ENCODE measurements at places on chromosomes 6 and 20.

DNA sequence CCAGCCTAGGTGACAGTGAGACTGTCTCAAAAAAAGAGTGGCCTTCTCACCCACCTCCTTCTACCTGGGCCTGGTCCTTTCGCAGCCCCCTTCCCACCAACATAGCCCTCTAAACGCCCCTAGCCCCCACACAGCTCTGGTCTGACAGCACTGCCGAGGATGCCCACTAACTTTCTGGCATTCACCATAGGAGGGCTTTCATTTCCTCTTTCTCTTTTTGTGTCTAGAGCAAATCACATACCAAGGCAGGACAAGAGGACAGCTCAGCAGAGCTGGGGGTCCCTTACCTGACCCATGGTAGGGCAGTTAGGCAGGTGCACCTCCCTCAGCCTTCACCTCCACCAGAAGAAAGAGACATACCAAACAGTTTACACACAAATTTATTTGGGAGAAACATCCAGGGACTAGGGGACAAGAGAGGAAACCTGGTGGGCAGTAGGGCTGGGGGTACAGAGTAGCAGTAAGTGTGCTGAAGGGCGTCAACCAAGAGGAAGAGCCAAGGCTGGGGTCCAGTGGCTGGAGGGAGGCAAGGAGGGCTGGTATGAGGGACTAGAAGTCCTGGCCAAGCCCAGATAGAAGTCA lies 4.5 kb downstream of the LY6G5C start:
- DNase-seq = no peak
- H3K4me1 ChIP-seq = peaks cover 9% of the 10 kb centered on the region
- no peak overlapping the region for H3K4me3 ChIP-seq
- H3K27ac ChIP-seq = no peak overlapping the region
- H3K27me3 ChIP-seq = peaks cover 11% of the 10 kb centered on the region

- no peak overlapping the region for H3K4me3 ChIP-seq
- H3K36me3 ChIP-seq = peaks cover 2% of the 10 kb centered on the region
- peaks cover 3% of the 10 kb centered on the region for H3K27me3 ChIP-seq
- DNase-seq = no peak
- peaks cover 1% of the 10 kb centered on the region for H3K4me1 ChIP-seq
Observed at GRCh38 chr20:58568483-58569240, 53.5 kb upstream of the APCDD1L start.

DNA sequence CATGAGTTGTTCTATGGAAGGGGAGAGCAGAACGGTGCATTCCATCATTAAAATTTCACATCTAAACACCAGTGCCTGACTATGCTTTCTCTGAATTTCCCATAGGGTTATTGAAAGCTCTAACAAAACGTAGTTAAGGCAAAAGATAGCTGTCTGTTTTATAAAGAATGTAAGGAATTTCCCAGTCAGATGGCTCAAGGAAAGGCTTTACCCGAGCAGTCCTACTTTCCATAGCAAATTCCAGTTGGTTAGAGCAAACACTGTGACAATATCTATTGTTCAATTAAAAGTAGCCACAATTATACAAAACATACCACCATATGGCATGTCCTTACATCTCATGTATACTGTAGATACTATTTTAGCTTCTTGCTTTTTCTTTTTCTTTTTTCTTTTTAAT lies 1059.5 kb upstream of the FLRT3 start:
- DNase-seq = no peak
- H3K4me3 ChIP-seq = no peak overlapping the region
- no peaks in the 10 kb centered on the region for H3K27me3 ChIP-seq

DNA sequence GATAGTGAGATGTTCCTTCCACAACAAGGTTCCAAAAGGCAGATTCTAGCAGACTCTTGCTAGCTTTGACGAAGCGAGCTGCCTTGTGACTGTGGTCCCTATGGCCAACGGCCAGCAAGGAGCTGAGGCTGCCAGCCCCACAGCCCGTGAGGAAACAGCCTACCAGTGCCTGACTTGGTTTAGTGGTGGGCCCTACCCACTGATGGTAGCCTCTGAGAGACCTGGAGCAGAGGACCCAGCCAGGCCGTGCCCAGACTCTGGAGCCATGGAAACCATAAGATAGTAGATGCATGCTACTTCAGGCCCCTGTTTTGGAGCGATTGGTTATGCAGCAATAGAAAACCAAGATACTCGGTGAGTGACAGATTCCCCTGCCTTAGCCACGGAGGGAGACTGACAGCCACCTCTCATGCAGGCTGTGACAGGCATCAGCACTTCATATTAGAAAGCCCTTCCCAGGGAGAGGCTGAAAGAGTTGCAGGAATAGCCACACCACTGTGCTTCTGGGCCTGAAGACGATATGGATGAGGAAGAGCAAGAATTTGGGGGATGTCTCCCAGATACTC lies 19.2 kb downstream of the PSMG4 start:
- no peak overlapping the region for H3K27ac ChIP-seq
- peaks cover 4% of the 10 kb centered on the region for H3K27me3 ChIP-seq
- no peak for DNase-seq
- no peak overlapping the region for H3K4me3 ChIP-seq
- H3K36me3 ChIP-seq = no peaks in the 10 kb centered on the region

DNA sequence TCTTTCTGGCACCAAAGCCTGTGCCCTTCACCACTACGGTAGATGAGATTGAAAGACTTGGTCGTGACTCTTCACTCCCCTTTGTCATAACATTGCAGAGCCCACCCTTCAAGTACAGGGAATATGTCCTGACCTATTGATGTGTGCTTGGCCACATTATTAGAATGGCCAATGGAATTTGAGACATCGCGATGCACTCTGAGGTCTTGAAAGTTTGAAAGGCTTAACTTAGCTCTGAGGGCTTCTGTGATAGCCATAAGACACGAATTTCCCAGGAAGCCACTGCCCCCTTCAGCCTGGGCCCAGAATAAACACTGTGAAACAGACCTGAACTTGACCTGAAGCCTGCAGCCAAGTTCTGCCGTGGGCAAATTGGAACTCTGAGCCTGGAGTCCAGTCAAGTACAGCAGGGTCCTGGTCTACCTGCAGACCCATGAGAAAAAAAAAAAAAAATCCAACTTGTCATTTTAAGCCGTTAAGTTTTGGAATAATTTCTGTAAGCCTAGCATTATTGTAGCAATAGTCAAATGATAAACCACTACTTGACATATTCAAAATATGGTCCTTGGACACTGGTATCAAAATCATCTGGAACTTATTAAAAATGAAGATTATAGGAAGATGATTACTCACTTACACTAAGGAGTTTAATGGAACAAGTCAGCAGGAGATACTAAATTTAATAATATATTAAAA lies 36.9 kb upstream of the TRAF3IP2 start:
- no peaks in the 10 kb centered on the region for H3K4me1 ChIP-seq
- H3K27ac ChIP-seq = no peak overlapping the region
- no peaks in the 10 kb centered on the region for H3K27me3 ChIP-seq
- no peak overlapping the region for H3K4me3 ChIP-seq

GRCh38 chr6:72941751-72942150 lies 283.5 kb downstream of the KHDC1L start:
- no peaks in the 10 kb centered on the region for H3K36me3 ChIP-seq
- DNase-seq = no peak
- H3K4me3 ChIP-seq = no peak overlapping the region
- no peaks in the 10 kb centered on the region for H3K27me3 ChIP-seq
- no peak overlapping the region for H3K27ac ChIP-seq

- H3K4me1 ChIP-seq = peaks cover 18% of the 10 kb centered on the region
- no peaks in the 10 kb centered on the region for H3K36me3 ChIP-seq
- H3K4me3 ChIP-seq = peak overlapping the region; percentile 86
Observed at GRCh38 chr6:159969921-159970320, 1.0 kb downstream of the IGF2R start.

DNA sequence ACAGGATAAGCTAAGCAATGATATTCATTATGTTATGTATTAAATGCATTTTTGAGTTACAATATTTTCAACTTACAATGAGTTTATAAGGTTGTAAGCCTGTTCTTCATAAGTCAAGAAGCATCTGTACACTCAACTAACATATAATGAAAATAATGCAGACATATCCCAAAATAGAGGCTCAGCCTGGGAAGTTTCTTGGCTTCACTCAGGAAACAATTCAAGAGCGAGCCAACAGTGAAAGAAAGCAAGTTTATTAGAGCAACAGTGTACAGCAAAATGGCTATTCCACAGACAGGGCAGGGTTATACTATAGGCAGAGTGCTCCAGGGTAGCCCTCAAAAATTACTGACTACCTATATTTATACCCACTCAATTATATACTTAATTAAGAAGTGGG lies 1581.8 kb downstream of the HACE1 start:
- H3K4me1 ChIP-seq = peaks cover 1% of the 10 kb centered on the region
- no peak overlapping the region for H3K27ac ChIP-seq
- peaks cover 17% of the 10 kb centered on the region for H3K36me3 ChIP-seq
- no peak for DNase-seq

GRCh38 chr6:134902936-134903335 lies 47.0 kb downstream of the ALDH8A1 start:
- H3K27me3 ChIP-seq = no peaks in the 10 kb centered on the region
- H3K4me1 ChIP-seq = no peaks in the 10 kb centered on the region
- H3K36me3 ChIP-seq = no peaks in the 10 kb centered on the region
- no peak overlapping the region for H3K27ac ChIP-seq

GRCh38 chr6:150685860-150686259 lies 86.2 kb downstream of the PLEKHG1 start:
- DNase-seq = peak; percentile 29
- H3K27ac ChIP-seq = no peak overlapping the region
- H3K4me3 ChIP-seq = no peak overlapping the region
- peaks cover 15% of the 10 kb centered on the region for H3K4me1 ChIP-seq
- H3K27me3 ChIP-seq = peaks cover 5% of the 10 kb centered on the region

- peaks cover 5% of the 10 kb centered on the region for H3K36me3 ChIP-seq
- no peaks in the 10 kb centered on the region for H3K27me3 ChIP-seq
- H3K4me3 ChIP-seq = no peak overlapping the region
- H3K27ac ChIP-seq = no peak overlapping the region
Observed at GRCh38 chr6:96184798-96185197, 169.0 kb downstream of the FUT9 start.

DNA sequence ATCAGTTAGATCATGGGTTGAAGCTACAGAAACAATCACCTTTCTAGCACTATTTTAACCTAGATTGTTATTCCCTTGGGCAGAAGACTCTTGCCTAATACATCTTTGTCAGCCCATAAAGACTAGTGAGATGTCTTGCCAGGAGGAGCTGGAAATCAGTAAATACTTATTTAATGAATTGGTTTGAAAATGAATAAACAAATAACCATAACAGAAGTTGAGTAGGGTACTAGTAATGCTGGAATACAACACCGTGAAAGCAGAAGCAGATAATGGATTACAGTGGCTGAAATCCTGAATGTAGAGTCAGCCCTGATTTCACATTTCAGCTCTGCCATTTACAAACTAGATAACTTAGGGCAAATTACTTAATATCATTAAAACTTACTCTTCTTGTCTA lies 236.1 kb downstream of the PACRG start:
- no peak overlapping the region for H3K27ac ChIP-seq
- no peaks in the 10 kb centered on the region for H3K27me3 ChIP-seq
- H3K4me1 ChIP-seq = no peaks in the 10 kb centered on the region
- H3K36me3 ChIP-seq = no peaks in the 10 kb centered on the region
- no peak overlapping the region for H3K4me3 ChIP-seq

GRCh38 chr20:48845721-48846306 lies 18.0 kb upstream of the PREX1 start:
- H3K27me3 ChIP-seq = peaks cover 2% of the 10 kb centered on the region
- peaks cover 6% of the 10 kb centered on the region for H3K36me3 ChIP-seq
- H3K4me1 ChIP-seq = peaks cover 4% of the 10 kb centered on the region
- no peak overlapping the region for H3K4me3 ChIP-seq

- no peak overlapping the region for H3K27ac ChIP-seq
- H3K4me1 ChIP-seq = peaks cover 4% of the 10 kb centered on the region
- no peaks in the 10 kb centered on the region for H3K27me3 ChIP-seq
- H3K4me3 ChIP-seq = no peak overlapping the region
Observed at GRCh38 chr6:16721977-16722376, 39.3 kb downstream of the ATXN1 start.

DNA sequence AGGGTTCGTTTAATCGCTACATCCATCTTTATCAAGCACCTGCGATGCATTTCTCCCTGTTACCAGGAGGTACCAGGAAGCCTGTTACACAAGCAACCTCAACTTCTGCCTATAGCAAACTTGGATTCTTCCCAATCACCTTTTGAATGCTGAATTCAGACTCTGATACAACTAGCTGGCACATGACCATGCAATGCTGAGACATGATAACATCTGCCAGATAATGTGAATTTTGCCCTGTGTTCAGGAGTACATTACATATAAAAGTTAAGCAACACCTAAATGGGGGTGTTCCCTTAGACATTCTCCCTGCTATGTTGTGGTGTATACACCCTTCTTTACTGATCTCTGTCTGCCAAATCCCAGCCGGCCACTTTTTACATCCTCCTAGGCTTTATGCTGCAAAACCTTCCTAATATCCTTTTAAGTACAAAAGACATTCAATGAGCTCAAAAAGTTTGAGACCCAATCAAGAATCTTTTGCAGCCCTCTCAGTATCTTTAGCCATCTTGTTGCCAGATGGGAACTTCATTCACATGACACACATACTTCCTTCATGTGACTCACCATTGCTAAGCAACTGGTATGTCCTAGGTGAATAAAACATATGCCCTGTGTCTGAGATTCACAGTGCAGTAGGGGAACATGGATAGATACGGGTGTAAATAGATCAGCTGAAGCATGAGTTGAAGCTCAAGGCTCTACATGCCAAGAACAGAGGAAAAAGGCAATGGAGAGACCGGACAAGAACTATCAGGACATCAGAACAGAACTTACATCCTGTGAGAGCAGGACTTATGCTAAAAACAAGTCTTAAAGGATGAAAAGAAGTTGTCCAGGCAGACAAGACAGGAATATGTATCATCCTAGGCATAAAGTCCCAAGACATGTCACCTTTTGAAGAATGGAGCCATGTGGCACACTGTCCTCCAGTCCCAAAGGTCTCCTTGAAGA lies 84.3 kb downstream of the ZHX3 start:
- DNase-seq = no peak
- H3K4me3 ChIP-seq = no peak overlapping the region
- H3K27ac ChIP-seq = no peak overlapping the region
- peaks cover 2% of the 10 kb centered on the region for H3K27me3 ChIP-seq

DNA sequence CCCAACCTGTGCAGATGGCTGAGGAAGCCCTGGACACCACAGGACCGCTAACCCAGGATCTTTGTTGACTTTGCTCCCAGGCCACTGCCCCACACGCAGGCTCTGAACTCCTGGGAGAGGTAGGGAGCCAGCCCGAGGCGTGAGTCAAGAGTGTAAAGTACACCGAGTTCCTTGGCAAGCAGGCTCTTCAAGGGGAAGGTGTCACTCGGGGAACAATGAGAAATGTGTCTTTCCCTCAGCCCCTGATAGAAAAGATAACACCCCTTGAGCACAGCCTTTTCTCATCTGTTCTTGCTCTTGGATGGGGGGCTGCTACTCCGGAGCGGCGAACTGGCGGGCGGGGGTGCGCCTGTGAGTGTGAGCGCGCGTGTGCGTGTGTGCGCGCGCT lies 472 bp upstream of the EDN3 start:
- no peaks in the 10 kb centered on the region for H3K36me3 ChIP-seq
- peaks cover 8% of the 10 kb centered on the region for H3K27me3 ChIP-seq
- H3K27ac ChIP-seq = no peak overlapping the region

DNA sequence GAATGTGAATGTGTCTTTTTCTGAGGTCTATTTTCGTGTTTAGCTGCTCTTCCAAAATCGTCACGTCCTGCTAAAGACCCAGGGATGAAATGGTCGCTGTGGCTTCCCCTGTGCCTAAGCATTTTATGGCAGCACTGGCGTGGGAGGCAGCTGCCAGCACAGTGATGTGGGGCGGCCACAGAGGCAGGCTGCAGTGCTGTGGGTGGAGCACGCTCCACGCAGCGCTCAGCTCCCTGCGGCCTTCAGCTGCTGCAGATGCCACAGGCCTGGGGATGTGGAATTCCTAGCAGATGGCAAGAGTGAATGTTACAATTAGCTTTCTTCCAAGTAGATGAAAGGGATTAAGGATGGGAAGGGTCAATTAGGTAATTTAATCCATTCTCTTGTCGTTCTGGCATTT lies 242.6 kb downstream of the SMOC2 start:
- H3K36me3 ChIP-seq = no peaks in the 10 kb centered on the region
- peaks cover 16% of the 10 kb centered on the region for H3K4me1 ChIP-seq
- no peak overlapping the region for H3K4me3 ChIP-seq
- H3K27me3 ChIP-seq = peaks cover 2% of the 10 kb centered on the region
- H3K27ac ChIP-seq = peak overlapping the region; percentile 10

All from glutamatergic neuron (in vitro differentiated cells).